Right ventricle myocardium superior (tissue), 1 donor: ENCODE measurements at places on chromosomes 2 and 18. TPM values are rescaled to one million over a fixed set of nuclear protein-coding genes. Genes with fewer than 3 reads are reported as not detected.

The FKBP7 gene
- 6.5 TPM for total RNA-seq

The TMEM200C gene
- total RNA-seq: 0.24 TPM

DNA sequence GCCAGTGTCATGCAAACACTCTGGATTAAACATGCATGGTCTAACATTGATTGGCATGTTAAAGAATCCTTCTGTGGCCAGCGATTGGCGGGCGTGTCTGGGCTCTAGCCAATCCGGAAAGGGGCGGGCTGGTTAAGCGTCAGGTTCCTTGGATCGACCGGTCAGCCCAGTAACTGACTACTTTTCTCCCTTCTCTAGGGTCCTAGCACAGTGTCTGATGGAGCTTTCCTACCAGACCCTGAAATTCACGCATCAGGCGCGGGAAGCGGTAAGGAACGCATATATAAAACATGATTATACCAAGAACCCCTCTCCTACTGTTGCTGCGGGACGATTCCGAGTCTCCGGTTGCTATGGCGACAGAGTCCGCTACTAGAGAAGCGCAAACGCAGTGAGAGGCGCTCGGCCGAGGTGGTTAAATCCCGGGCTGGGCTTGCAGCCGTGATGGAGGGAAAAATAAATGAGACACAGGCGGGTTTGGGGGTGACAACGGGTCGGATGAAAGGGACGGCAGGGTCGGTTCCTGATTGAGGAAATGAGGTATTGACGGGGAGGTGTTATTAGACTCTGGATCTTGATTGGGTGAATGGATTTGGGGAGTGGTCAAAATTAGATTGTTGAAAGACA lies 29.4 kb downstream of the KATNAL2 start:
- peak; percentile 89 for DNase-seq

DNA sequence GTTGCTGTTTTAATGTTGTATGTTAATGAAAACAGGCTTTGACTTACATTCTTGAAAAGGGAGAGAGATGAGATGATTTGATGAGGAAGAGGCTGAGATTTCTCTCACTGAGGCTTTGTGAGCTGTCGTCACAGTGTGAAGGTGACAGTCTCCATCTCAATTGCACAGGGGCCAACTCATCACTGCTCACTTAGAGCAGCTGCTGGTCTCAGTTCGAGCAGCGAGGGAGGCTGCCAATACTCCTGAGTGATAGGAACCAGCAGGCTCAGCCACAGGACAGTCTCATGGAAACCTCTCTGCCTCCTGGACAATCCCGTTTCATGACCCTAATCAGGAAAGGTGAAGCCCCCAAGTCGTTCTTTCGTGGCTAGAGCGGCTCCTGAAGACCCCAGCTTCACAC lies 170.7 kb upstream of the SOX11 start:
- peak; percentile 52 for DNase-seq

The METTL4 gene
- 7.9 TPM for total RNA-seq

- no peak for DNase-seq
Observed at GRCh38 chr2:78035804-78036203, 513.6 kb upstream of the LRRTM4 start.

DNA sequence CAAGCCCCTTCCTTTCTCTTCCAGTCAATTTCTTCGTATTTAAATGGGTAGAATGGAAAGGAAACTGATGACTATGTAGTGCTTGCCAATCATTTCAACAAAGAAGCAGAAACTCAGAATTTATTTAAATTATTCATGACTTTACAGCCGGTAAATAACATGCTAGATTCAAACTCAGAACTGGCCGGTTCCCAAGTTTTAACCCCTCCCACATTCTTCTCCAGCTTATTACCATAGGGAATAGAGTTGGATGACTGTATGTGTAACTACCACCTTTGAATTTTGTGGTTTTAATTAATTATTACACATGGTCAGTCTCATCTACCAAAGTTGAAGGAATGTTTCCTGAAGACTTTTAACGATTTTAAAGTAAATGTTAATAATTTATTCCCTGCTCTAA lies 819.3 kb upstream of the LRATD1 start:
- DNase-seq: no peak

The FHOD3 gene
- 317 TPM for total RNA-seq

- no peak for DNase-seq
Observed at GRCh38 chr2:215441560-215442400, 5.9 kb upstream of the FN1 start.

- DNase-seq: no peak
Observed at GRCh38 chr18:10164271-10165071, 250.7 kb downstream of the VAPA start.

GRCh38 chr2:182522405-182522896 lies 95.6 kb upstream of the PDE1A start:
- no peak for DNase-seq

DNA sequence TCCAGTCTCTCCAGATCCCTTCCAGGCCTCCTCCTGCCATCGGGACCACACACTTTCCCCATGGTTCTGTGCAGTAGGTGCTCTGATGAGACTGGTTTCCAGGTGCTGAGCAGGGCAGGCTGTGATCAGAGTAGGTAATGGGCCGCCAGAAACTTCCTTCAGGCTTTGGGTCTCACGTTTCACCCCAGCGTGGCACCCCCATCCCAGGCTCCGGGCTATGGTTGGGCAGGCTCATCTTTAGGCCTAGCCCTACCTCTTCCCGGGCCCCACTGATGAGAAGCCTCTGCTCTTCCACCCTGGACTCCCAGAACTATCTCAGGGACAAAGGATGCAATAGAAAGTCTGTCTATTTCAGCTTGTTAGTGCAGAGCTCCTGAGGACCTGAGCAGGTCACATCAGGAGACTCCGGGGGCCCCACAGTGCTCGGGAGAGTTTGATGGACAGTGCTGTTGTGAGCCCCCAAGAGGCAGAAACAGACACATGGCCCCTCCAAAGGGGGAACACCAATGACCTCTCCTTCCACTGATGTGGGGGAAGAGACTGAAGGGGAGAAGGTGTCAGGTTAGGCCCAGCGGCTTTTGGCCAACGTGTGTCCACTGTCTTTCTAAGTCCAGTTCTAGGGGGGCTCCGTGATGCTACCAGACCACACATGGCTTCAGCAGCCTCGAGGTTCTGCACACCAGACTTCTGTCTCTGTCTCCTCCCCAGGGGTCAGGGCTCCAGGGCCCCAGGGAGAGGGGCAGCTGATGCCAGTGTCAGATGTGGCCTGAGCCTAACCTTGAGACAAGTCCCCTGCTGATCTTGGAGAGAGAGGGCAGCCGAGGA lies 5.8 kb upstream of the PROM2 start:
- no peak for DNase-seq

DNA sequence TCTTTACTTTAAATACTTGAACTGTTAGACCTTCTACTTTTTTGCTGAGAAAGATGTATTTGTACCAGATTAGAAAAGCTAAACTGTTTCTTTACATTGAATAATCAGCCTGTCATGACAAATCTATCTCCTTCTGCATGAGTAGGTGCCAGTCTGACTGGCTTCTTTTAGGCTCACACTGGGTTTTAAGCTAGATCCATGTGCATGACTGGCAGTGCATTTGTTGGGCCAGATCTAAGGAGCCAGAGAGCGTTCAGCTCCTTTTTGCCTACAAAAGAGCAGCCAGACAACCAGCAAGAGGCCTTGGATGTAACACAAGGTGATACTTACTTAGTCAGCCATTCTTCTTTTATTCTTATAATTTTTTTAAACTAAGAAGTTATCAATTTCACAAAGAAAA lies 82.0 kb upstream of the OTX1 start:
- no peak for DNase-seq

GRCh38 chr2:207503234-207503633 lies 26.5 kb upstream of the CREB1 start:
- DNase-seq: peak; percentile 54

The THOC1 gene
- 10.4 TPM for total RNA-seq

GRCh38 chr2:72027426-72028161 lies 120.1 kb downstream of the CYP26B1 start:
- DNase-seq: no peak

The DSC1 gene
- total RNA-seq: 4.6 TPM

The DPP4 gene
- 3.8 TPM for total RNA-seq

DNA sequence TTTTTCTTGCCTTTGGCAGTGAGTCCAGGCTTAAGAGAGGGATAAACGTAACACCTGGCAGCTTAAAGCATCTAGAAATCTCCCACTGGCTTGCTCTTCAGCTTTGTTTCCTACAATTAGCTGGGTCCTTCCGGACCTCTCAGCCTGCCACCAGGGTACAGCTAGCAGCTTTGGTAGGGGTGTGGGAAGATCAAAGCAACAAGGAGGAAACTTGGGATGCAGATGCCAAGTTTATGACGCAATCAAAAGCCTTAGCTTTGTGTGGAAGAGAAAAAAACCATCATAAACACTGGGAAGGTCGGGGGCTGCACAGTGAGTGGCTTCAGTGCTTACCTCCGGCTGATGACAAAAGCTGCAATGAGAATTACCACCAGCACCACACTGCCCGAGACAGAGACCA lies 116.9 kb downstream of the EPHA4 start:
- no peak for DNase-seq

GRCh38 chr2:174335988-174336500 lies 1.3 kb downstream of the SP9 start:
- DNase-seq: peak; percentile 50

The LRP2 gene
- total RNA-seq: not detected

The GKN2 gene
- not detected for total RNA-seq

DNA sequence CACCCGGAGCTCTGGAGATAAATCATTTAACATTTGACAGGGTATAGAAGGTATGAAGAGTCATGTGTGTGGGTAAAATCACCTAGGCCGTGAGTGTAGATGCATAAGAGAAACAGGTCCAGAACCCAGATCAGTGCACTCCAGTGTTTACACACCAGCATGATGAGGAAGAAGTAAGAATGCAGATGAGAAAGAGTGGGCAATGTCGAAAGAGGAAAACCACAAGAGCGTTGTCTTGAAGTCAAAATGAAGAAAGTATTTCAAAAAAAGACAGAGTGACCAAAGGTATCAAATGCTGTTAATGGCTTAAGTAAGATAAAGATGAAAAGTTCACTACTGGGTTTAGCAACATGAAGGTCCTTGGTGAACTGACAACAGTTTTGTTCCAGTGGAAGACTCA lies 32.0 kb upstream of the PLB1 start:
- no peak for DNase-seq

GRCh38 chr2:25322312-25322711 lies 19.4 kb downstream of the DNMT3A start:
- DNase-seq: no peak

- DNase-seq: no peak
Observed at GRCh38 chr2:54755641-54756326, 32.3 kb downstream of the EML6 start.

DNA sequence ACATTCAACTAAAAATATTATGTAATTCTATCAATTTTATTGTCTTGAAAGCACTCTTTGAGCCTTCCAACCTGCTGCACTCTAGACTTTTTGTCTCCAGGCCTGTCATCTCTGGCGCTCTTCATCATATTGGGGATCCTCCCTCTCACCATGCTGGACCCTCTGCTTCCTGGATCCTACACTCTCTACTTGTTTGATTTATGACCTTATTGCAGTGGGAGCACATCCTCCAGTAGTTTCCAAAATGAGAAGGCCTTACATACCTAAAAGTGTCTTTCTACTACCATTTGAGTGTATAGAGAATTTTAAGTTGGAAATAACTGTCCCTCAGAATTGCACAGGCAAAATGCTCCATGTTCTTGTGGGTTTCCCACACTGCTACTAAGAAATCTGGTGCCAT lies 25.2 kb downstream of the PNO1 start:
- DNase-seq: no peak

DNA sequence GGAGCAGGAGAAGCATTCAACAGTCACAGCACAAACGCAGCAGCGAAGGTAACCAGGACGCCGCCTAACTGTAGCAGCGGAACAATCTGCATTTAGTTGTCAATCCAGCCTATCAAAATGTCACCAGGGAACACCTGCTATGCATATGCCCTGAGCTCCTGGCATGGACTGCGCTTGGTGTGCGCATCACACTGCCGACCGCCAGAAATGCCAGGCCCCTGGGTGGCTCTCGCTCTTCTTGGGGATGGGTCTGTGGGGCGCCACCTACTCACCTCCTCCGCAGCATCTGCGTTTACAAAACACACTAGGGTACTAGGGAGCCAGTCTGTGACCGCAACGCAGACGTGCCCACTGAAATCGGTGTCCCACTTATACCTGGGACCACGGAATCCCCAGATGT lies 31.7 kb downstream of the ZNF516 start:
- no peak for DNase-seq

The TMEM178A gene
- 1.9 TPM for total RNA-seq

The HOXD9 gene
- total RNA-seq: not detected

- no peak for DNase-seq
Observed at GRCh38 chr2:166417669-166418068, 41.9 kb upstream of the SCN9A start.

The LRRTM1 gene
- 0.30 TPM for total RNA-seq

DNA sequence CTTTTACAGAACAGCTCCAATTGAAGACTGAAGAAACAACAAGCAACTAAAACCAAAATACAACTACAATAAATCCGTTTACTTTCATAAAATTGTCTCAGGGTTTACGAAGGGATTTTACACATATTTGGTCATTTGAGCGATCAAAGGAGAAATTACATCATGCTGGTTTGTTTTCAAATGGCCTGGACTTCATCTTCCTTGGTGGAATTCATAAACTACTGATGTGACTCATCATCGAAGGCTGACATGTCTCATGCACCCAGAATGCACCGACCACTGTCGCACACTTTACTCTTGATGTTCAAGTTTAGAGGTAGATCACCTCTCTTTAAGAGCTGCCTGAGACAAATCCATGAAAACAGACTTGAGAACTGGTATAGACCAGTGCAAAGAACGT lies 25.6 kb upstream of the PMAIP1 start:
- no peak for DNase-seq

DNA sequence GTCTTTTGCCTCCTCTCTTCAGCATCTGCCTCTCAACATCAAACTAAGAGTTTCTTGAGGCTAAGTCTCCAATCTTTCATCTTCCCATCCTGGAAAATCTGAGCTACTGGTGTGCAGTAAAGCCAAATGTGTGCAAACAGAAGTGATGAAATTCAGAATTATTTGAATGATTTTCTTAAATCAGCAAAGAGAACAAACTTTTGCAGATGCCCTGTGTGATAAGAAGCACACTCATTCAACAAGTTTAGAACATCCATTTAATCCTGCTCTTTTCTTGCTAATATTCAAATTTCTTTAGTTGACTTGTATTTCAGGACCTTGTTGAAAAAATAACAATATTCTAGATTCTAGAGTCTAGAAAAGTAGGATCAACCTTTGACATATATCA lies 1374.9 kb upstream of the CELF4 start:
- no peak for DNase-seq

GRCh38 chr2:74503506-74504475 lies 3.7 kb downstream of the PCGF1 start:
- no peak for DNase-seq

DNA sequence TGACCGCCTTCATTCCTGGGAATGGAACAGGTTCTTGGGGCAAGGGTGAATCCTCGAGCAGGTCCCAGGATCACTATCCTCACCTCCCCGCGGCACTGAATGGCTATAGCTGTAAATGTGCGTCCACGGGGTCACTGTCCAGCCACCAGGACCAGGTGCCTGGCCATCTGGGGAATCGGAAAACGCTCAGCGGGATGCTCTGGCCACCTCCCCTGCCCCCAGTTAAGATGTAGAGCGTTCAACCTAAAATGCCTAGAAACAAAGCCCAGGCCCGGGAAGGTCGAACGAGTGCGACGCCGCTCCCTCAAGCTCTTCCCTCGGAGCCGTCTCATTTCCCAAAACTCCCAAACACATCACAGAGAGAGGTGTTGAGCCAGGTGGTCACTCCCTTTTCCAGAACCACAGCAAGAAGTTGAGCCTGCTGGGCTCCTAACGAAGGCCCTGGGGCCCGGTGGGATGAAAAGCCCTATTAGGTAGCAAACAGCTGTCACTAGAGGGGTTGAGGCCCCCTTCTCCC lies 795 bp upstream of the CAPN10 start:
- DNase-seq: peak; percentile 33
